ENCODE measurements at places on chromosomes 4 and X.

DNA sequence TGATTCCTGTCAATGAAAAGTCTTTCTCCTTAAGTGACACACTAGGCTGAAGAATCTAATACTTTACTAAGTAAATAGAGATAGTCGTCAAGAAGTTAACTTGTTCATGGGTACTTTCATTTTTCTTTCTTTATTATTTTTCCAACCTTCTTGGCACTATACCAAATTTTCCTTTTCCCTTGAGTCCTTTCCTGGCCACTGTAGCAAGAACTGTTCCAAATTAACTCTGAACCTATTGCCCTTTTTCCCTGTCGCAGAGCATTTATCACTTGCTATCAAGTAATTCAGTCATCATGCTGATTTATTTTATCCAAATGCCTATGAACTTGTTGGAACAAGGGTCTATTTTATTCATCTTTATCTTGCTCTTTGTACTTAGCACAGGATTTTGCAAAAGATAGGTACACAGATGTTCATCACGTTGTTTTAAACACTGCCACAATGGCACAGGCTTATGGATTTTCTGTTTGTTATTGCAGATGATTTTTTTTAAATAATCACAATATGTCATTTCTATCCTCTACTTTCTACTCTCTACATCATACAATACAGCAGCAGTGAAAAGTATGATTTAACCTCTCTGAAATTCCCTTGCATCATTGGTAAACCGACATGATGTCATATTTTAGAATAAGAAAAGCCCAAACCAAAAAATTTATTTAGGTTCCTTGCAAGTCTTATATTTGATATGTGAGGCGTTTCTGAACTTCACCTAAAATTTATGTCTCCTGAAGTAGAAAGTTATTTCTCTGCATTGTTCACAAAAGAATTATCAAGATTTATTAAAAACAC, 2352.3 kb downstream of the PCDH7 start:
- no peak overlapping the region for H3K4me3 ChIP-seq
- no peak overlapping the region for H3K27ac ChIP-seq
- no peak for DNase-seq
- no peaks in the 10 kb centered on the region for H3K4me1 ChIP-seq

DNA sequence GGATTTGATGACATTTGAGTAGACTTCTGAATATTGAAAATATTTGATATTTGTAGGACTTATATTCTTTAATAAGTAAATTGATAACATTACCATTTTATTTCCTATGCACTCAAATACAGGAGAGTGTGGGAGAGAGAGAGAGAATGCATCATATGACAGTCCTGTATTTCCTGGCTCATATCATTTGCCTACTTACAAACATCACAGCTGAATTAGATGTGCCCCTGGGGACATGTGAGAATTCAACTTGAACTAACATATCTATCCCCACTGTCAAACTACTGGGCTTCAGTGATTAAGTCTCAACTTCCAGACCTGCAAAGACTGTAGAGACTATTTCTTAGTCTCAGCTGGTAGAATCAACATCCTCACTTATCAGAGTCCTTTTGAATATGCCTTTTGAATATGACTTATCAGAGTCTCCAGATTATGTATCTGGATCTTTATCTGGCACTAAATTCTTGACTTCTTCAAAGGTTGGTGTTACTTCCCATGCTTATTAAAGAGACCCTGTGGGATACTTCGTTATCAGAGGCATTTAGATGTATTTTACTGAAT, 75.5 kb downstream of the PABPC4L start:
- no peaks in the 10 kb centered on the region for H3K36me3 ChIP-seq
- H3K27me3 ChIP-seq, result no peaks in the 10 kb centered on the region
- no peak overlapping the region for H3K27ac ChIP-seq
- no peak overlapping the region for H3K4me3 ChIP-seq

GRCh38 chr4:153038623-153039311, 102.6 kb downstream of the FHDC1 start:
- no peaks in the 10 kb centered on the region for H3K36me3 ChIP-seq
- H3K27me3 ChIP-seq, result no peaks in the 10 kb centered on the region
- no peaks in the 10 kb centered on the region for H3K4me1 ChIP-seq
- no peak for DNase-seq
- H3K4me3 ChIP-seq, result no peak overlapping the region
- no peak overlapping the region for H3K27ac ChIP-seq

DNA sequence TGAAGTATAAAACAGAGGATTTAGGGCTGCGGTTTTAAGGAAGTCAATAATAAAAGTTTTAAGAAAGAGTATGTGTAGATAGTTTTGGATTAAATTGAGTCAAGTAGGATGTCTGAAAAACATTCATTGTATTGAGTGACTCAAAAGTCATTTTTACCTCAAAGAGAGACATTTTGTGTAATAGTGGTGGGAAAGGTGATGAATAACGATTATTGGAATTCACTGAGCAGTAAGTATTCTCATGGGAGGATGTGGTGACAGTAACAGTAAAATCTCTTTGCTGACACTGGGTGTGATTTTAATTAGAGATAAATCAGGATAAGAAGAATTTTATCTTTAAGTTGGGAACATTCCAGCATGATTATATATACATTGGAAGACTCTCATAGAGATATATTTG, 233.6 kb downstream of the PDHA2 start:
- no peaks in the 10 kb centered on the region for H3K27me3 ChIP-seq
- H3K4me3 ChIP-seq, result no peak overlapping the region
- no peak for DNase-seq
- no peaks in the 10 kb centered on the region for H3K4me1 ChIP-seq
- H3K36me3 ChIP-seq, result no peaks in the 10 kb centered on the region

- H3K27ac ChIP-seq, result no peak overlapping the region
- DNase-seq, result no peak
- H3K4me1 ChIP-seq, result no peaks in the 10 kb centered on the region
- H3K4me3 ChIP-seq, result no peak overlapping the region
Observed at GRCh38 chr4:14165222-14165920, 537.8 kb upstream of the BOD1L1 start.

GRCh38 chr4:53173576-53173975, 192.3 kb downstream of the SCFD2 start:
- peaks cover 3% of the 10 kb centered on the region for H3K36me3 ChIP-seq
- no peak overlapping the region for H3K27ac ChIP-seq
- DNase-seq, result no peak
- no peaks in the 10 kb centered on the region for H3K27me3 ChIP-seq

DNA sequence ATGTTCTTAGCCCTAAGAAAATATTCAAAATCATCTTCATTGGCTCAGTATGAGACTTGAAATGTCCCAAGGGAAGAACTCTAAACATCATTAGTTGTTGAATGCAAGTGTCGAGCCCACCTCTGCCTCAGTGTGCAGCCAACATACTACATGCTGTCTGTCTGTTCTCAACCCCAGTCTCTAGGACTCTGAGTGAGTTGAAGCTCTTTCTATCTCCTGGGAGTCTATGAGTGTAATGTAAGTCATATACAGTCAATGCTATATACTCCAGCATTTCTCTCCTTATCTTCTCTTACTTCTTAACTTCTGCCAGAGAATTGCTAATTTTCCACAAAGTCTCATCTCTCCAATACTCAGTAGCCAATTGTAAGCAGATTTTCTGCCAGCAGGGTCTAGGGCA, 61.3 kb downstream of the SPATA18 start:
- no peak overlapping the region for H3K4me3 ChIP-seq
- no peaks in the 10 kb centered on the region for H3K27me3 ChIP-seq
- no peak for DNase-seq
- H3K36me3 ChIP-seq, result no peaks in the 10 kb centered on the region
- H3K27ac ChIP-seq, result no peak overlapping the region

All from CD4-positive, alpha-beta T cell (primary cell).